ENCODE measurements at places on chromosomes 2 and 18.

GRCh38 chr18:58225101-58225500 lies 181.1 kb downstream of the NEDD4L start:
- DNase-seq: no peak

DNA sequence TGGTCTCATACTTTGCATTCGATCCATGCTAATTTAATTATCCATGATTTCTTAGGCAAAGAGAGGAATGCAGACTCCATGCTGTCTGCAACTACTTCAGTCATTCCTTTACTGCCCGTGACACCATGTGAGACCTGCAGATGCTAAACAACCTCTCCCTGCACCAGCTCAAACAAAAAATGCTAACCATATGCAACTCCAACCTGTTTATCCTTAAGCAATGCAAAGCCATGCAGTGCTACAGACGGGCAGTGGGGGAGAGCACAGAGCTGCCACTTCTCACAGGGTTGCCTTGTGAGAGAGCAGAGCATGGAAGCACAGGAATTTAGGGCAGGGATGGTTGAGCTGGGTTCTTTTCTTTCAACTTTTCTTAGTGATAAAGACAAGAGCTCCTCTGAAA lies 74.9 kb upstream of the KLHL14 start:
- DNase-seq: no peak

DNA sequence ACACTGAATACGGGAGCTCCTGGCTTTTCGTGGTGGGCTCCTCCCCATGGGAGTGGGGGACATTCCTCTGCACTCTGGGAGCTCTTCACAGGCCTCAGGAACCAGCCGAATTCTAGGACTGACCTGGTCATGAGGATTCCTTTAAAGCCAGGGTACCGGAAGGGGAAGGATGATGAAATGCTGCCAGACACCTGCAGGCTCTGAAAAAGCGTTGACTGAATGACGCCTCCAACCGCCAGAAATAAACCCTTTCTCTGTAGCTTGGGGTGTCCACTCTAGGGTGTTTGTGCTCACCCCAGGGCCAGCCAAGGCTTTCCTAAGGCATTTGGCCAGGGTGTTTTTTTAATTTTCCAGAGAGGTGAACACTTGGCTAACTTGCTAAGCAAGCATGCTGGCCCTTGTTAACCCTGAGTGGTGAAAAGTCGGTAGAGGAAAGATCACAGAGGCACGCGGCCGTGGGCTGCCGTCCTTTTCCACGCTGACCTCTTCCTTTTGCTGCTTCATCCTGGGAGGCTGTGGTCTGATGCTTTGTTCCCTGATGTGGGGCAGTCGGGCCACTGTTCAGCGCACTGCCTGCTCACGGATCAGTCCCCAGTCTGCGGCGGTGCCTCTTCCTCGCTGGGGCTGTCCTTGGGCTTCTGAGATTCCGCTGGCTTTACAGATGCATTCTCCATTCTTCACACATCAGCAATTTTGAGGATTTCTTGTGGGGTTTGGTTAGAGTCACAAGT lies 32.0 kb downstream of the IMPA2 start:
- no peak for DNase-seq

GRCh38 chr2:27709326-27709725 lies 45.6 kb downstream of the SLC4A1AP start:
- no peak for DNase-seq

DNA sequence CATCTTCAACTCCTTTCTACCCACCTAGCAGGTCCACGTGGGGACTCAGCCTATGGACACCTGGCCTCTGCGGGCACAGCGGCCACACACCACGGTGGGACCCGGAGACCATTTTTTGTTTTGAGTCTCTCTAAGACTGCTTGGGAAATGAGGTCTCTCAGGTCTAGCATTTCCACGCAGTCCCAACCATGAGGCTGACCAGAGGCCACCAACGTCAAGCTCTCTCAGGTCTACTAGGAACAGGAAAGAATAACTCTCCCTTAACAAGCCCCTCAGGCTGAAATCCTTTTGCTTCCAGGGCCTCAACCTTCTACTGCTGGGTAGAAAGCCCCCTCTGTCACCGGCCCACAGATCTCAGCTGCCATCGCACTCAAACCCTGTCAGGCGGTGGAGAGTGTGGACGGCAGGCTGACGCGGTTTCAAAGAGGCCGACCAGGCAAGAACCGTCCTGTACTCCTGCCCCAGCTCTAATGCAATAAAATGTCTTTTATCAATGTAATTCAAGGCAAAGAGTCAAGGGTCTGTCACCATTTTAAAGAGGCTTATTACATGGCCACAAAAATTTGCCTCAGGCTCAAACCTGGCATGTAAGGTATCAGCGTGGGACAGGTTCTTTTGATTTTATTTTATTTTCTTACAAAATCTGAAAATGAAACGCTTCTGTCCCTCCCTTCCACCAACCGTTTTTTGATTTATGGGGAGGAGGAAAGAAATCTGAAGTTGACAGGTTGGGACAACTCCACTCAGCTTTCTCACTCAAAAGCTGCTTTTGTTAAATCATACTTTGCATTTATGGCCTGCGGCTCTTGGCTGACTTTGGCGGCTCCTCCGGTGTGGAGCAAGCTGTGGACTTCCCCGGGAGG lies 74.0 kb downstream of the BCL11A start:
- no peak for DNase-seq

DNA sequence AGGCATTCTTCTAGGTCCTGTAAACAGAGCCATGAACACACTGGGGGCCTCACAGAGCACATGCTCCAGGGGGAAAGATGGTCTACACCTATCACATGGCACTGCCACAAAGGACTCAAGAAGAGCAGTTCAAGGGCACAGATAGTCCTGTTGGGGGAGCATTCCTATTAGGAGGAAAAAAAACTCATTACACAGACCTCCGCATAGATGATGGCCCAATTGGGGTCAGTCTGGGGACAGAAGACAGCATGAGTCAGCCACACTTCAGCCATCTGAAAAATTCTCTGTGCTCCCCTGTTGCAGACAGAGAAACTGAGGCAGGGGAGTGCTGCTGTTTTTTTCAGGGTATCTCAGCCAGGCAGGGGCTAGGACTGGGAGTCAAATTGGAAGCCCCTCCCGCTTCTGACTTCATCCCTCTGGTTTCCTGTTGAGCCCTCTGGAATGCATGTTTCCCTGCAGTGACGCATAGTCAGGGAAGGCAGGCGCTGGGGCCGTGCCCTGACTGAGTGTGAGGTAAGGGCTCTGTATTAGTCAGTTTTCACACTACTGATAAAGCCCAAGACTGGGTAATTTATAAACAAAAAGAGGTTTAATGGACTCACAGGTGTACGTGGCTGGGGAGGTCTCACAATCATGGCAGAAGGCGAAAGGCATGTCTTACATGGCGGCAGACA lies 67.9 kb downstream of the RHOB start:
- DNase-seq: no peak

DNA sequence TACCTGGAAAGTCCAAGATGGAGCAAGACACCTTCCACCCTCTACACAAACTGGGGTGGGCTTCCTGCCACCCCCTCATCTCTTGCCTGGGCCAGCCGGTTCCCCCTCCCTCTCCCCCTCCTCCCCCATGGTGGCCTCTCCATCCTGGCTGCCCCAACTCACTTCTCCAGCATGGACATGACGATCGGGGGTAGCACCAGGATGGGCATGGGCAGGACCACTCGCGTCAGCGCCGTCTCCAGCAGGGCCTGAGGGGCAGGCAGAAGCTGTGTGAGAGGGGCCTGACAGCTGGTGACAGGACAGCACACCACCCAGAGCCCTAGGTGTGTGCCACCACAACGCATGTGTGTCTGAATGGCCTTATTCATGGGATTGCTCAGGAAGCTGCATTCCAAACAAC lies 51.0 kb downstream of the EMX1 start:
- DNase-seq: no peak

DNA sequence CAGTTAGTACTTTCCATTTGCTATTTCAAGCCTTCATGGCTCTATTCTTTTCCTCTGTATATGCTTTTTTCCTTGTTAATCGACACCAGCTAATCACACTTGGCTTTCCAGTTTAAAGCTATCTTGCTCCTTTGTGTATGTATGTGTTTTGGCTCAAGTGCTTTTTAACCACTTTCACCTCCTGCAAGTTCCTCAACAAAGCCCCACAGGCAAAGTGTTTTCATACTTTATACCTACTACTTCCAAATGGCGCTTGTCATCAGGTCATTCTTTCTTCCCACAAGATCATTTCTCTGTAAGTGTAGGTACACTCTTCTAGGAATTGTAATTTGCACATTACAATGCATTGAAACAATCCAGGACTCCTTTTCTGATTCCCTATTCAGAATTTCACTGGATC lies 64.0 kb upstream of the FIGN start:
- no peak for DNase-seq

DNA sequence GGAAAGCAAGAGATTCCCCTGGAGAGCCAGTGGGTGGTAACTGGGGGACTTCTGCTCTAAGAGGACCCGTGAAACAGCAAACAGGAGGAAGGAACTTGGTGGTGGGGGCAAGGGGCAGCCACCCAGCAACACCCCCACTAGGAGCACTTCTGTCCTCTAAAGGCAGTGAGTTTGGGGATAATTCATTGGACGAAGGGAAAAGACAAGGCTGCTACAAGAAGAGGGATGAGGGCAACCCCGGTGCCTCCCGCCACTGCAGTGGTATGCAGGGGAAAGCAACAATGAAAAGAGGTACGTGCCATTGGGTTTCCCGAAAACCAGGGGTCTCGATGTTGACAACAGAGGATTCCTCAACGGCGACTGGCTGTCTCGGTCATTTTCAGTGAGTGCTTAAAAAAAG lies 9.1 kb downstream of the RPL31 start:
- DNase-seq: no peak

- no peak for DNase-seq
These were observed 20.3 kb downstream of the INO80C start for GRCh38 chr18:35477497-35477896.

DNA sequence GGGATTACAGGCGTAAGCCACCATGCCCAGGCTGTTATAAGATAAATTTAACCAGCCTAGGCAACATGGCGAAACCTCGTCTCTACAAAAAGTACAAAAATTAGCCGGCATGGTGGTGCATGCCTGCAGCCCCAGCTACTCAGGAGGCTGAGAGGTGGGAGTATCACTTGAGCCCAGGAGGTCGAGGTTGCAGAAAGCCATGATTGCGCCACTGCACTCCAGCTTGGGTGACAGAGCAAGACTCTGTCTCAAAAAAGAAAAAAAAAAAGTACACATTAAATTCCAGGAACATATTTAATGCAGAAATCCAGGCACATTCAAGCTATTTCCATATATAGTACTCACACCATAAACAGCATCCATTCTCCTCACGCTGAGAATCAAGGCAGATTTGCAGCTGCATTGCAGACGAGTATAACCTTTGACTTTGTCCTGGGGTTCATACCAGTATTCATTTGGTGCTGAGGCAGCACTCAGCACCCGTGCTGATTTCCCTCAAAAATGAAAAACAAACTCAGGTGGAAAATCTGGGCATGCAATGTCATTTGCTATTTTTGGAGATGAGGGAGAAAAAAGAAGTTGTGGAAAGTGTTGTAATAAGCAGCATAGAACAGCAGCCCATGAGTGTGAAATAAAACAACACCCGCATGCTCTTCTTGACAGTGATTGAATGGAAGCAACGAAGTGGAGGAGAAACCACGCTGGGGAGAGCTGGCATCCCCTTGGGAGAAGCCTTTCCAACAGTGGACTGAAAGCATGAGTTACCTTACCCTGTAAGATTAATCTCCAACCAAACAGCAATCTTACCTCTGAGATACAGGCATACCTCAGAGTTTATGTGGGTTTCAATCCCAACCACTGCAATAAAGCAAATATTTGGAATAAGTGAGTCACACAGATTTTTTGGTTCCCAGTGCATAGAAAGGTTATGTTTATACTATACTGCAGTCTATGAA lies 46.8 kb upstream of the ANXA4 start:
- DNase-seq: no peak

- DNase-seq: no peak
These were observed 1921.9 kb upstream of the LRRTM1 start for GRCh38 chr2:82226441-82226840.

DNA sequence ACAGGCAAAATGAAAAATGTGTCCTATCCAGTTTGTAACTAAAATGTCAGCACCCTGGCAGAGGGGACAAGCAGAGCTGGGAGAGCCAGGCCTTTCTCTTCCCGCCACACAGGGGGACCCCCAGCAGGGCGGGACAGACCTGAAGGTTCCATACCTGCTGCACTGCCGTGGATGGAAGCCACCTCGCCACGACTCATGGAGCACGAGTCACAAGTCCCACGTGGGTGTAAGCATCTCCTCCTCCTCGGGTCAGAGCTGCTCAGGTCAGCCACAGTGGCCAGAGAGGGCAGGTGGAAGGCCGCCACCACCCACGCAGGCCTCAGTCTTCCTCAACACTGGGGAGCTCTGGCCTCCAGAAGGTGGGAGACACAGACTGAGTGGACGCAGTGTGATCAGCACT lies 21.0 kb downstream of the C1QL2 start:
- no peak for DNase-seq

DNA sequence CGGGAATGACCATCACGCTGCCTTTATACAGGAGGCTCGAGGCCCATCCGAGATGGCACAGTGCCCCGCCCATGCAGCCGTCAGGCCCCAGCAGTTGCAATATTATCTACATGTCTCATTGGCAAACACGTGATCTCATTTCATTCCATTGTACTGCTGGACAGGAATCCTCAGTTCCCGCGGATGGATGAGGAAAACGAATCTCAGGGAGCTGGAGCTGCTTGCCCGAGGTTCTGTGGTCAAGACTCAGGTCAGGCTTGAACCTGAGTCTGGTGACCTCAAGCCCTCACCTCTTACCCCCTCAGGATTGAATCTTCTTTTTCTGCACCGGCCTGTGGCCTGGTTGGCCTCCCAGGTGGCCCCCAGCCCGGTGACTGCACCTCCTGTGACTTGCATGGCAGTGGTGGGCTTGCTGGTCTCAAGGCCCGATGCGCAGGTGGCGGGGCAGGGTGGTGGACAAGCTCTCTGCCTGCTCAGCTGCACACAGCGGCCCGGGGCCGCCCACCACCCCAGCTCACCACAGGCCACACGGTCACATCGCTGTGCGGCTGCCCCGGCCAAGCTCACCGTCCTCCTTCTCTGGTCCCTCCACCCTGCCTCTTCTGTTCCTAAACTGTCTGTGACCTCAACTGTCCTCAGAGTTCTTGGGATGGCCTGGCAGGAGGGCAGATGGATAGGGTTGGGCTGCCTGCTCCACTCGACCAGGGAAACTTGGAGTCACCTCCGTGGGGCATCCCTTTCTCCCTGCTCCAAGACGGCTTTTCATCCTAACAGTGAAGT lies 52.0 kb upstream of the HS6ST1 start:
- DNase-seq: no peak

DNA sequence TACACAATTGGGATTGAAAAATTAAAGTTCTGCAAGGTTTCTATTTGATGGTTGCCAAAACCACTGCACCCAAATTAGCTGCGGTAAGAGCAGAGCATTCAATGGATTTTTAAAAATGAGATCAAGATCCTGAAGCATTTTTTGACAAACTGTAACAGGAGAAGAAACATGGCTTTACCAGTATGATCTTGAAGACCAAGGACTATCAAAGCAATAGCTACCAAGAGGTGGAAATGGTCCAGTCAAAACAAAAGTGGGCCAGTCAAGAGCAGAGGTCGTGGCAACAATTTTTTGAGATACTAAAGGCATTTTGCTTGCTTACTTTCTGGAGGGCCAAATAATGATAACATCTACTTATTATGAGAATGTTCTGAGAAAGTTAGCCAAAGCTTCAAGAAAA lies 186.8 kb downstream of the RDH14 start:
- no peak for DNase-seq

- no peak for DNase-seq
These were observed 22.7 kb downstream of the MRO start for GRCh38 chr18:50797142-50797541.

Data from NK-92 treated with Interleukin-12 subunit alpha and Interleukin-12 subunit beta, amount 100 ng/mL, for 24 hours (cell line).